ENCODE measurements at places on chromosomes 4 and X. TPM values are rescaled to one million over a fixed set of nuclear protein-coding genes. Genes with fewer than 3 reads are reported as not detected.
A peak's percentile ranks its signal among the peaks of the same experiment; 100 is the strongest.

GRCh38 chr4:16269240-16269639 lies 43.0 kb upstream of the TAPT1 start:
- no peak overlapping the region for H3K4me3 ChIP-seq
- H3K27me3 ChIP-seq, result peaks cover 11% of the 10 kb centered on the region
- H3K4me1 ChIP-seq, result peaks cover 9% of the 10 kb centered on the region

DNA sequence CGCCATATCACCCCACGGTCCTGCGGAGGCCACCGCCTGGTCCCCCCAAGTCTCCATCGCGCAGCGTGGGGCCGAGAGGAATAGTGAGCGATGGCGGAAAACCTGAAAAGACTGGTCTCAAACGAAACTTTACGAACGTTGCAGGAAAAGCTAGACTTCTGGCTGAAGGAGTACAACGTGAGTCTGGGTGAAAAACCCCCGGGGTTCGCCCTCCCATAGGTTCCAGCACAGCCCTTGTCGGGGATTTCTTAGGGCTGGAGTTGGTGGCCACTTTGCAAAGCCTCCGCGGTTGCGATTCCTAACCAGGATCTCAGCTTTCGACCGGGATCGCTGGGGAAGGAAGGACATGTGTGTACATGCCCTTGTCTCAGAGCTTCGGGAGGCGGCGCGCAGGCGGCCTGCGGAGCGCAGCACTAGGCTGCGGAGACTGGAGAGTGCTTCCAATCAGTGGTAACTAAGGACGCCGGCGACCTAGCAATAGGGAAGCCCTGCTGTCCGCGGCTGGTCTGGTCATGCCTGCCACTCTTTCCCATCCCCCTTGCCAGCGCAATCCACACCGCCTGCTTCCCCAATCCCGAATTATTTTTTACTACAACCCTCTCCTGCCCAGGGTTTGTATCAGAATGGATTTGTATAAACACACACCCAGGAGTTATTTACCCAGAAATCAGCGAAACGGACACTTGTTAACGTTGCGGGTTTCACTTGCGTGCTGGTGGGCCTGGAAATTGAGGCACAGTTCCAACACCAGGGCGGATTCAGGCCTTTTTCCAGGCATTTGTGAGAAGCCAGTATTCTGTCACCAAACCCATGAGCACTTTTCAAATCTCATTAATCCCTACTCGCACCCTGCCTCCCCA lies 741 bp downstream of the SPATA18 start:
- H3K27ac ChIP-seq, result no peak overlapping the region
- no peaks in the 10 kb centered on the region for H3K36me3 ChIP-seq
- peak overlapping the region; percentile 70 for H3K4me3 ChIP-seq
- peak; percentile 20 for DNase-seq

- no peak for DNase-seq
- no peaks in the 10 kb centered on the region for H3K4me1 ChIP-seq
- H3K4me3 ChIP-seq, result no peak overlapping the region
- H3K36me3 ChIP-seq, result peaks cover 19% of the 10 kb centered on the region
- no peak overlapping the region for H3K27ac ChIP-seq
- H3K27me3 ChIP-seq, result no peaks in the 10 kb centered on the region
Measured at GRCh38 chr4:94225449-94225848, 17.8 kb downstream of the SMARCAD1 start.

DNA sequence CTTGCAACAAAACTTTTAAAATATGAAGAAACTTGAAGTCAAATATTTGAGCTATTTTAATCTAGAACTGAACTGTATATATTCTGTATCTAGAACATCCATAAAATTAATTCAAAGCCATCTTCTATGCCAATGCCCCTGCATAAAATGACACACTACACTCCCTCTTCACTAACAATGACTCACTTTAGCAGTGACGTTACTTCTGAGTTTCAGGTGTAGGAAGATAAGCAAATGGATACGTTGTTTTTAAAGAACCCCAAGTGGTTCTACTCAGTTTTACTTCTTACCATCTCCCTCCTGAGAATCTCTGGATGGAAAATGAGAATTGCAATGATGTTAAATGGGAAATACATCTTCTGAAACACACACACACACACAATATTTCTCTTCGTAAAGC lies 45.2 kb downstream of the CXXC4 start:
- H3K4me3 ChIP-seq, result no peak overlapping the region
- DNase-seq, result no peak
- H3K36me3 ChIP-seq, result no peaks in the 10 kb centered on the region
- H3K4me1 ChIP-seq, result no peaks in the 10 kb centered on the region
- H3K27me3 ChIP-seq, result no peaks in the 10 kb centered on the region

Gene WAS
- 164 TPM for total RNA-seq

DNA sequence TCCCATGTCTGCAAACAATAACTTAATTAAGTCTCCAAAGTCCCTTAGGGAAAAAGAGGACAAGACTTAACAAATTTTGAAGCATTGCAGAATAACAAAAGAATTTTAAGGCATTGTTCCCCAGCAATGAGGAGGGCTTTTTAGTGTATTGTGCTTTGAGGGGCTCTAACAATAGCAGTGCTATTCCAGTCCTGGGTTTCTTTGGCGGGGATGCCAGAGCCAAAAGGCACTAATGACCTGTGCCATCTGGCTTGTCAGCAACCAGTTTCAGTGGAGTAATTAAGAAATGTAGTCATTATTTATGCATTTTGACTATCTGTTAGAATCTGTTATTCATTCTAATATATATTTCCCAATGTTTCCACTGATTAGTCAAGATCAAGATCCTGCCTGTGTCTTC lies 575.4 kb downstream of the SPRY1 start:
- H3K27ac ChIP-seq, result no peak overlapping the region
- DNase-seq, result no peak
- H3K36me3 ChIP-seq, result no peaks in the 10 kb centered on the region
- no peaks in the 10 kb centered on the region for H3K27me3 ChIP-seq
- H3K4me3 ChIP-seq, result no peak overlapping the region
- no peaks in the 10 kb centered on the region for H3K4me1 ChIP-seq

DNA sequence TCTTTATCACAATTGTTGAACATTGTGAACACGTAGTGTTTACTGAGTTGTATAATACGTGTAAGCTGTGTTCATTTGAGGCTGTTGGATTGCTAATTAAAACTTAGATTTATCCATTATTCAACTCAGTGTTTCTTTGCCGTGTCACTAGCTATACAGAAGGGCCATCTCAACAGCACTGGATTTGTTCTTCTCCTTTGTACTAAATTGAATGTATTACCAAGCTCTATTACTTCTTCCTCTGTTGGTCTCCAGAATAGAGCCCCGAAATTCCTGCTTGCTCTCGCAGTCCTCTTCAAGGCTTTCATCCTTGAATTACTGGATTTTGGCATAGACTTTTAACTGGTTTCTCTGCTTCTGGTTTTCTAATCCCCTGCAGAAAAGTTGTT lies 182.8 kb downstream of the BMPR1B start:
- H3K27me3 ChIP-seq, result no peaks in the 10 kb centered on the region
- H3K27ac ChIP-seq, result no peak overlapping the region
- no peak for DNase-seq
- no peak overlapping the region for H3K4me3 ChIP-seq
- H3K4me1 ChIP-seq, result no peaks in the 10 kb centered on the region

Gene OTUD6A
- not detected for total RNA-seq

DNA sequence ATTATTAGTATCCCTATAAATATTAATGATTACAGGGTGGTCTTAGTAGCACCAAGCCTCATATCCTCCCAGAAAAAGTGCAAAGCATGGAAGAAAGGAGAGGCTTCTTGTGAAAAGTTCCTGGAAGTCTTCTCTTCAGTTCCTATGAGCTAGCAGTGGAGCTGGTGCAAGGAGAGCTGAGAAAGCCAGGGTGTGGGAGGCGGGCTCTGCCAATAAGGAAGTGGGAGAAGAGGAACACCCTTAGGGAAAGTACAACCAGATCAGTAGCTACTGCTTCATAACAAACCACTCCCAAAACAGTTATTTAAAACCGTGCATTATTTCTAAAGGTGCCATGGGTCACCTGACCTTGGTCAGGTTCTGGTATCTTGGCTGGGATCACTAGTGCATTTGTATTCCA lies 72.4 kb downstream of the MAP9 start:
- H3K4me3 ChIP-seq, result no peak overlapping the region
- H3K27me3 ChIP-seq, result no peaks in the 10 kb centered on the region
- no peaks in the 10 kb centered on the region for H3K4me1 ChIP-seq
- no peak overlapping the region for H3K27ac ChIP-seq
- no peak for DNase-seq

- no peak overlapping the region for H3K27ac ChIP-seq
- no peaks in the 10 kb centered on the region for H3K4me1 ChIP-seq
- H3K36me3 ChIP-seq, result no peaks in the 10 kb centered on the region
Measured at GRCh38 chr4:21884615-21885014, 64.0 kb downstream of the KCNIP4 start.

Gene BEX1
- not detected for total RNA-seq

DNA sequence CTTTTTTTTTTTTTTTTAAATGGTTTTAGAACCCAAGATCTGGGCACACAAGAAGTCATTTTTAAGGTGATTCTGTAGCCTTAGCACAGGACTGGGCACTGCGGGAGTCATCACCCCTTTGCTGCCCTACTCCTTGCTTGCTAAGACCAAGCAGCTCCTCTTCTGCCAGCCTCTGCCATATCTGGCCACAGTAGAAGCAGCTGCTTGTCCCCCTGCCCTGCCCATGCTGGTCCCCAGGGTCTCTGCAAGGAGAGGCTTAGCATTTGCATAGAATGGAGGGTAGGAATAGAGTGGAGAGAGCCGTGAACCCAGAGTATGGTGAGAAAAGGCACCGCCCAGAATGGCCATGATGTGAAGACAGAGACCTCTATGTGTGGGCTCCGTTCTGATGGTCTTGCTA lies 109.3 kb downstream of the ADRA2C start:
- no peak overlapping the region for H3K27ac ChIP-seq
- peaks cover 52% of the 10 kb centered on the region for H3K27me3 ChIP-seq
- no peak for DNase-seq
- peaks cover 9% of the 10 kb centered on the region for H3K36me3 ChIP-seq

- no peak overlapping the region for H3K4me3 ChIP-seq
- no peak for DNase-seq
- no peaks in the 10 kb centered on the region for H3K27me3 ChIP-seq
- no peaks in the 10 kb centered on the region for H3K36me3 ChIP-seq
- H3K27ac ChIP-seq, result no peak overlapping the region
- H3K4me1 ChIP-seq, result no peaks in the 10 kb centered on the region
Measured at GRCh38 chr4:11732155-11732554, 303.5 kb upstream of the HS3ST1 start.

Gene SMIM43
- not detected for total RNA-seq

Gene RXFP1
- total RNA-seq, result not detected

- no peak overlapping the region for H3K4me3 ChIP-seq
- H3K4me1 ChIP-seq, result peaks cover 20% of the 10 kb centered on the region
- H3K27me3 ChIP-seq, result no peaks in the 10 kb centered on the region
Measured at GRCh38 chr4:99915449-99915848, 21.2 kb upstream of the LAMTOR3 start.

GRCh38 chr4:41281038-41281634 lies 24.4 kb downstream of the UCHL1 start:
- DNase-seq, result peak; percentile 56
- no peak overlapping the region for H3K27ac ChIP-seq
- no peaks in the 10 kb centered on the region for H3K4me1 ChIP-seq
- no peaks in the 10 kb centered on the region for H3K27me3 ChIP-seq
- no peaks in the 10 kb centered on the region for H3K36me3 ChIP-seq

Gene CXorf51A
- not detected for total RNA-seq

Gene EXOC1L
- not detected for total RNA-seq

DNA sequence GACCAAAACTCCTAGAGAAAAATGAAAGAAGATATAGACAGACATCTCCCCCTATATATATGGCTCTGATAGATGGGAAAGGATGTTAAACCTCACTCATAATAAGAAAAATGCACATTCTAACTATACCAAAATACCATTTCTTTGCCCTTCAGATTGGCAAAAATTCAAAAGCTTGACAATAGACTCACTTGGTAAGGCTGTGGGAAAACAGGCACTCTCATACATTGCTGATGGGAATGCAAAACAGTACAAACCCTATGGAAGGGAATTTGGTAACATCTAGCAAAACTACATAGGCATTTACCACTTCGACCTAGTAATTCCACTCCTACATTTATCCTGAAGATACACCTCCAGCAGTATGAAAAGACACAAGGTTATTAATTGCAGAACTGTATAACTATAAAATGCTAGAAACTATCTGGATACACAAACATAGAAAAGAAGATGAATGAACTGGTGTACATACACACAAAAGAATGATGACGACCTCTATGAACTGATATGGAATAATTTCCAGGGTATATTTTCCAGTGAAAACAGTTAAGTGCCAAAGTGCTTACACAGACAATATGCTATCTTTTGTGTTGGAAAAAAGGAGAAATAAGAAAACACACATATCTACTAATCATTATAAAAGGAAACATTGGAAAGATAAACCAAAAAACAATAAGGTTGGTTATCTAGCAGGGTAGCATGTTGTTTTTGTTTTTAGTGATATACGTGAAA lies 48.5 kb downstream of the WDFY3 start:
- H3K36me3 ChIP-seq, result no peaks in the 10 kb centered on the region
- no peak overlapping the region for H3K27ac ChIP-seq
- H3K27me3 ChIP-seq, result no peaks in the 10 kb centered on the region
- no peak overlapping the region for H3K4me3 ChIP-seq
